ENCODE measurements at places on chromosomes 7 and 10.

- no peak for DNase-seq
These were observed 167.2 kb downstream of the SLIT1 start for GRCh38 chr10:97018251-97019212.

DNA sequence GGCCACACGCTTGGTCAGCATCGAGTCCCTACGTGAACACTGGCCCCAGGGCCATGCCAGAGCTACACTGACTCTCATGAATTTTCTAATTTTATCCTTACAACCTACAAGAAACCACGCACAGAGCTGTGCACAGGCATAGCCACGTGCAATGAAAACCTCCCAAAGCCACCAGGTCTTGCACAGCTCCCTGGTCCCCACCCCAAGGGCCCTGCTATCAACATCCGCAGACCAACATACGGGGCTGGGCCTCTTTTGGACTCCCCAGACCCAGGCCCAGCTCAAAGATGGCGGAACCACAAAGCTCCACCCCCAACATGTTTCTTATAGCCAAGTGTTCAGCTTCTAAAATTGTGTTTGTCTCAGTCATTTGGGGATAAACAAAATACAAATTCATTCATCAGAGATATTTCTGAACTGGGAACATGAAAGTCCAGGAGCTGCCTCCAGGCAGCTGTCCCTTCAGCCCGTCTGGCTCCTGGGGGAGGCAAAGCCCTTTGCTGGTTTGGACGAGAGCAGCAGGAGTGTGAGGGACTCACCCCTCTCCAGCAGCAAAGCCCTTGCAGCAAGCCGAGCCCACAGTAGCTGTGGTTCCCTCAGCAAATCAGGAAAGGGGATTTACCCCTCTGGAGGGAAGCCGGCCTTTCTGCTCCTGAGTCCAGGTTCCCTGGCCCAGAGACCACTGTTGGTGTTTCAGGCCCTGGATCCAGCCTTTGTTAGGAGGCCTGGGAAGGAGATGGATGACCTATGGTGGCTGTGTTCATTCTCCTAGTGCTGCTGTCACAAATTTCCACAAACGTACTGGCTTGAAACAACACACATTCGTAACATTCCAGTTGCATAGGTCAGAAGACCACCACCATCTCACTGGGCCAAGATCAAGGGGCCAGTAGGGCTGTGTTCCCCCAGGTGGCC, 75.1 kb downstream of the OAT start:
- DNase-seq, result no peak

GRCh38 chr10:110511734-110512449, 14.2 kb downstream of the DUSP5 start:
- no peak for DNase-seq

- no peak for DNase-seq
These were observed 137.4 kb upstream of the CDC14C start for GRCh38 chr7:48786951-48787350.

GRCh38 chr10:114626841-114627240, 31.2 kb downstream of the ABLIM1 start:
- DNase-seq, result no peak

DNA sequence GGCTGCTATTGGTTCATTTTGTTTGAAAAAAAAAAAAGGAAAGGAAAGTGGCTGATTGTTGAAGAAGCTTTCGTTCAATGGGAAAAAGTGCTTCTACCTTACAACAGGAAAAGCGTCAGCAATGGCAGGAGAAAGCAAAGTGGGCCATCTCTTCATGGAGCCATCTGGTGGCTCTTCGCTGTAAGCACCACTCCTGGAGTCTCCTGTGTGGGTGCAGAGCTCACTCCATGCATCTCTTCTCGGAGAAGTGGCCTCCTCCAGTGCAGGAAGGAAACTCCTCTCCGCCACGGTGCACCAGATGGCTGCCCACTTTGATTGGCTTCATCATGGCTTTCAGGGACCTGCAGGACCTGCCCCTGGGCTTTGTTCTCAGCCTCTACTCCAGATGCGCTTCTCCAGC, 250.9 kb downstream of the PTEN start:
- no peak for DNase-seq

DNA sequence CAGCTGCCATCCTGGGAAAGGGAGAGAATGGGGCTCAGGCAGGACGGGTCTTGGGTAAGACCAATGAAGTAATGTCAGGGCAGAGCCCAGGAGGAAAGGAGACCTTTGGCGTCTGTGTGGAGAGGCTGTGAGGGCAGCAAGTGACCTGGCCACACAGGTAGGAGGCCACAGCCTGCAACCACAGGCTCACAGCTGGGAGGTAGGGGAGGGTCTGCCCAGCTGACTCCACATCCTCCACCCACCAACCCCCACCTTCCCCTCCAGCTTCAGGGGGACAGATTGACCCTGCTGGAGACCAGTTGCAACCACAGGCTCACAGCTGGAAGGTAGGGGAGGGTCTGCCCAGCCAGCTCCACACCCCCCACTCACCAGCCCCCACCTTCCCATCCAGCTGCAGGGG, 262.2 kb upstream of the TCERG1L start:
- no peak for DNase-seq

DNA sequence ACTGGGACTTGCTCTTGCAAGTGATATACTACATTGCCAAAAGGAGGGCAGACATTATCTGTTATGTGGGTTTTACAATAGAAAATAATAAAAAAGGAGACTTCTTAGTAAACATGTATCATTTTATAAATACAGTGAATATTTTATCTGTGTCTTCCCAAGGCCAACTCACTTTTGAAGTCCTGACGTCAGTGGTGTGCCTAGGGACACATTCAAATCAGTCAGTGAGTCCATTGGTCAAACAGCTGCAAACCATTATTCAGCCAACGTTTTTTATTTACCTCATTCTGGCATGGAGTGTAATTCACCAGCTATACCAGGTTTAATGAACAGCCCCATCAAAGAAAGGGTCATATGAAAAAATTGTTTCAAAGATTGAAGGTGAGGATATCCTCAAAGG, 263.7 kb downstream of the IPMK start:
- no peak for DNase-seq

DNA sequence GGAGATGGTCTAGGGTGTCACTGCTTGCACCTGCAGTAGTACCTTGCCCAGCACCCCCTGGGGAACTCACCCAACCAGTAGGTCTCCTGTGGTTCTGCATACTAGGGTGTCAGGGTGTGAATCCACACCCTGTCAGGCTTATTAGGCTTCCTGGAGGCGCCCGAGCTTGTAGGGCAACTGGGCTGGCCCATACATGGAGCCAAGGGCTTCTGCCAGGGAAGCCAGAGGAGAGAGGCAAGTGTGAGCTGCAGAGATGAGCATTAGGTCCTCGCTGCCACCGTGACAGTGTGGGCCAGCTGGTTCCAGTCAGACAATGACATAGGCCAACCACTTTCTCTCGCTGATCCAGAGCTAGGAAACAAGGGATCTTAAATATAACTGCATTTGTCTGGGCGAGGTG, 11.2 kb downstream of the MXI1 start:
- DNase-seq, result no peak

- no peak for DNase-seq
These were observed 30.3 kb downstream of the C7orf33 start for GRCh38 chr7:148620749-148621359.

DNA sequence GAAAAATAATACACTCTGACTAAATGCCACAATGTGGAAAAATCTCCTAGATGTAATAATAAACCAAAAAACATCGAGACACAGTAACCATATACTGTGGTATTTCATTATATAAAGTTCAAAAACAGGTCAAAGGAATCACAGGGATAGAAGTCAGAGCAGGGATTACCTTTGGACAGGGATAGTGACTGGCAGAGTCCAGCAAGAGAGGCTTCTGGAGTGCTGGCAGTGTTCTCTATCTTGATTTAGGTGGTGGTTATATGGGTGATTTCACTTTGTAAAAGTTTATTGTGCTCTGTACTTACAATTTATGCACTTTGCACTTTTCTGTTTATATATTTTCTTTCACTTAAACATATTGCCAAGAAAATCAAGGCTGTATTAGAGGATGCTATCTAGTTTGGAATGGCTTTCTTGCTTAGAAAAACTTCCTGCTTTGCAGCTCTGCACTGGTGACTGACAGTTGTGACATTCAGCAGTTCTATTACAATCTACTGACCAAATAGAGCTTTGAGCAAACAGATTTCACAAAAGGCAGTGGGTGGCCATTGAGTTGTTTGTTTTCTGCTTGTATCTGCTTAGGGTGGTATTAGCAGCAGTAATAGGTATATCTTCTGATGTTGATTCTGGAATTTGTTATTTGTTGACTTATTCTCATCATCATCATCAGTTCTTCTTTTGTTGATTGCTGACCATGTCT, 263.6 kb upstream of the LRGUK start:
- no peak for DNase-seq

GRCh38 chr7:103919272-103919868, 70.1 kb downstream of the RELN start:
- no peak for DNase-seq

DNA sequence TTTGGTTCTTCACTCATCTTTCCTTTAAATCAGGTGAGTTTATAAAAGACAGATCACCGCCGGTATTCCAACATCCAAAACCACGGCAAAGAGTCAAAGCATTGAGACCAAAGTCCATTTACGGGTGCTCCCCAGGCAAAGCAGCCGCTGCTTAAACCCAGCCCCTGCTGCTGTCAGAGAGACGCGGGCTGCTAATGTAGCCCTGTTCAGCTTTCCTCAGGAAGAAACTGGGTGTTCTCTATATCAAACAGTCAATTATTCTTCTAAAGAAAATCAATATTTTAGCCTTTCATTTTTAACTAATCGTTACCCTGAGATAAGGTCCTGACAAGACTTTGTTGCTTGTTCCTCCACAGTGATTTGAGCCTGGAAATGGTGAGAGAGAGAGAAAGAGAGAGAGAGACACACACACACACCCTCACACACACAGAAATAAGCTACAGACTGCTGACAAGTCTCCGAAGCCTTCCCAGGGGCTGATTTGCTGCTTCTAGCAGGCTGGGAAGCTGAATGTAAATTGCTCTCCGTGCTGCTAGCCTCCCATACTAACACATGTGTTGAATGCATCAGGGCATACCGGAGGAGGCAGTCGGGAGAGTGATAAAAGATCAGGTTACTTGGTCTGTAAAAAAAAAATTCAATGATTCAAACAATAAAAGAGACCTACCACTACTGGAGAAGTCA, 183.0 kb upstream of the ANK3 start:
- DNase-seq, result peak; percentile 40

- DNase-seq, result no peak
These were observed 853.5 kb downstream of the KCNMA1 start for GRCh38 chr10:76784076-76784475.

GRCh38 chr7:28168393-28169158, 12.0 kb downstream of the JAZF1 start:
- no peak for DNase-seq

GRCh38 chr7:151243045-151243349, 5.5 kb downstream of the SMARCD3 start:
- DNase-seq, result no peak

DNA sequence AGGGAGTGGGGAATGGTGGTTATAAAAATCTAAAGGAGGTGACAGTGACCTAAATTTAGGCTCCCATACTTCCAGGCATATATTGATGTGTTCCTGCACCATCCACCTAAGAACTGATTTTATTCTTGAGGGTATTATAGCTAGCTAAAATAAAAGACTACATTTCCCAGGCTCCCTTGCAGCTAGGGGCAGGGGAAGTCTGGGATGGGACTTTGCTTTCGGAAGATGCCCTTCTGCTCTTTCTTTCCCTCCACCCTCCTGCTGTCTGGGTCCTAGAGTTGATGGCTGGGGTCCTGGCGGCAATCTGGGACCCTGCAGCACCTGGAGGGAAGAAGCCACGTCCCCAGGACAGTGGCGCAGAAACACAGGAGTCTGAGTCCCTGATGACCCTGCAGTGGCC, 53.8 kb upstream of the SAMD8 start:
- no peak for DNase-seq

DNA sequence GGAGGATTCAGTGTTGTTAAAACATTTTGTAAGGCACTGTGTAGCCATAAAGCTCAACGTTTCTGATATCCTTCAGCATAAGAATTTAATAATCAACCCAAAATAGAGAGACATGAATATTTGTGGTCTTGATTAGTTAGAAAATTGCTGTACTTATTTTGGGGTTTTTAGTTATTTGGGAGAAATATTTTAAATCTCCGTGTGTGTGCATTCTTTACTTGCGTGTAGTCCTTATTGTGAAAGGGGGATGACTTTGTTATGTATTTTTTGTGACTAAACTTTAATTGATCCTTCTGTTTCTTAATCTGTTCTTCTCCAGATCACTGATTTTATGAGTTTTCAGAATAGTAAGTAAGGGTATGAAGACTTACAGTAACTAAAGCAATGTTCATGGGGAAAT, 81.2 kb downstream of the ZNRF2 start:
- peak; percentile 16 for DNase-seq

- DNase-seq, result no peak
These were observed 85.0 kb downstream of the ZMIZ1 start for GRCh38 chr10:79153745-79154144.

GRCh38 chr10:133230044-133230361, at the start of gene UTF1:
Gene UTF1 (plus strand): TSS chr10:133230217. CDS start chr10:133230289, 72 bp downstream.
- DNase-seq, result no peak

DNA sequence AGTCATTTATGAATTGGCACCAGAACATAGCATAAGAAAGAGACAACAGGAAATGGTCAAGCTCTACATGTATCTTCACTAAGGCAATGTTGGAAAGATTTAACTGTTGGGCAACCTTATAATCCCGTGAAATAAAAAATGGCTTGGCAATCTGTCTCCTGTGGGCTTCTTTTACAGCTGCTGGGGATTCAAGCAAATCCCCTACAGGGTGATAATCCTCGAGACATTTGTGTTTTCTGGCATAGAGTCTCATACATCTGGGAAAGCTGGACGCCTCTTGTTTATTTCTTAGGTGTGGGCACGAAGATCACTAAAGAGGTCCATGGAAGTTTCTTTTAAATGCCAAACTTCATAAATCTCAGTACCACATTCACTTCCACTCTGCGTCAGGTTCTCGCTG, 82.2 kb upstream of the GPR141 start:
- DNase-seq, result no peak

DNA sequence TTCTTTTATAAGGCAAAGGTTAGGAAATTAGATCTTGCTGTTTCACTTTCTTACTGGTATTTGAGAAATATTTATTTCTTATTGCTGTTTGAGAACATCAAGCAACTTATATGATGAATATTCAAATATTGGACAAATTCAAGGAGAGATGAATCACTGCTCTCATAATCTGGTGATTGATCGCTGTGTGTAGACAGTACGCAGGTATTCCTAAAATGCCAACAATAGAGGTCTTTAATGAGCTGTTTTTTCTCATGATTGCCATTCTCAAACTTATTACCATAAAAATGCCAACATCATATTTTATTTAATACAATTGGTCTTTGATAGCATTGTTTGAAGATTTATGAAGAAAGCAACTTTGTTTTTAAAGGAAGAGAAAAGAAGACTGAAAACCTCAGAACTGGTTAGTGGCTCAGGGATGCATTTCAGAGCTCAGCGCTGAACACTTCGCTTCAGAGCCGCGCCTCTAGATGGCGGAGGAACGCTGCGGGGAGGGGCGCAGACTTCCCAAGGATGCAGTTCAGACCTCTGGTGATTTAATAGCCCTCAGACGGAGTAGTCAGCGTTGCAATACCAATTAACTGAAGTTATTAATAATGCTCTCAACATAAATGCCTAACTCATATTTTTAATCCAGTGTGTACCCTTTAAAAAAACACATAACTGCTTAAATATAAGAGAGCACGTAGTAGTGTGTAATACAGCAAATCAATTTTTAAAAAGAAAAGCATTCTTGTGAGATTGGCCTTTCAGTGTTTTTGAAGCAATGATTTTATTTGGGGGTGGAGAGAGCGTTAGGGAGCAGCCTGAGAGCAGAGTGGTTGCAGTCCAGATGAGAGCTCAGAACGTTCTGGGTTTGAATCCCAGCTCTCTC, 38.5 kb upstream of the STEAP4 start:
- peak; percentile 42 for DNase-seq
